ENCODE measurements at places on chromosomes 6 and 20.

DNA sequence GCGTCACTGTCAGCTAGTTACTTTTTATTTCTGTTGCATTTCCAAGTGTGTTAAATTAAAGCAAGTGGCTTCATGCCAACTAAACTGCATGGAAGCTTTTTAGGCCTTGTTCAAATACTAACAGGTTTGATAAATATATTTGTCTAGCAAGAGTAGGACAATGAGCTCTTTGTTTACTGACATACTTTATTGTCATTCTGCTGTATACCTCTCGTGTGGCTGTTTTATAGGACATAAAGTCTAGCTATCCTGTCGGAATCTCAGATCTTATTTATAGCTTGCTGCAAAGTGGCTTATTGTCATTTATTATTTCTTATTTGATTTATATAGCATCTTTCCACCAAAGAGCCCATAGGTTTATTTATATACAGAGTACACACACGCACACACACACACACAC, 711.1 kb downstream of the KIF16B start:
- DNase-seq, result no peak

DNA sequence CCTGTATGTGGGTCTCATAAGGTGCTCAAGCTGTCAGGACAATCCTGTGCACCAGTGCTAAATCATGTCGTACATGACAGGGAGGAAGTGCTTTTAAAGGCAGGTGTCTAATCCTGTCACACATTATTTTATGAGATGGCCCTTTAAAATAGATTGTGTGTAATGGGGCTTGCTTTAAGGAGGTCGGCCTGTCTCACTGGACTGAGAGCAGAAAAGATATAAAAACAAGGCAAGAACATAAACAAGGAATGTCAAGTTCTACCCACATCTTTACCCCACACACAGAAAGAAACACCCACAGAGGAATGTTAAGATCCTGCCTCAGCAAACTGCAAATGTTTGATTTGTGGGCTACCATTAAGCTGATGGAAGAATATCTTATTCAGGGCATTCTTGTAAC, 279.0 kb downstream of the FOXA2 start:
- no peak for DNase-seq

DNA sequence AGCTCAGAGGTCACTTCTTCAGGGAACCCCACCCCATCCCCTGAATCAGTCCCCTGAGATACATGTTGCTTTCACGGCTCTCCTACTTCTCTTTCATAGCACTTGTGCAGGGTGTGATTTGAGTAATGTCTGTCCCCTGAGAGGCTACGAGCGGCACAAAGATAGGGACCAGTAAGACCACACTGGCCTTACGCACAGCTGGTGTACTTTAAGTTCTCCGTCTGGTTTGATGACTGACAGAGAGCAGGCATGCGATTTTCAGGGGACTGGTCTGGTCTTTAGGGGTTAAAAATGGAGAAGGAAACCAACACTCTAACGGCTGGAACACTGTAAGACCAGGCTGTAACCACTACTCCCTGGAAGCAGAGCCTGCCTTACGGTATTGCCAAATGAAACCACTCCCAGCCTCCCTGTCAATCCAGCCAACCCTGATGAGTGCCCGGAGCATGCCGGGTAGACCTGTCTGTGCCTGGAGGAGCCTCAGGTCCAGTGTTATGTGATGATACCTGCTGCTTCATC, 47.1 kb downstream of the ELMO2 start:
- DNase-seq, result no peak

DNA sequence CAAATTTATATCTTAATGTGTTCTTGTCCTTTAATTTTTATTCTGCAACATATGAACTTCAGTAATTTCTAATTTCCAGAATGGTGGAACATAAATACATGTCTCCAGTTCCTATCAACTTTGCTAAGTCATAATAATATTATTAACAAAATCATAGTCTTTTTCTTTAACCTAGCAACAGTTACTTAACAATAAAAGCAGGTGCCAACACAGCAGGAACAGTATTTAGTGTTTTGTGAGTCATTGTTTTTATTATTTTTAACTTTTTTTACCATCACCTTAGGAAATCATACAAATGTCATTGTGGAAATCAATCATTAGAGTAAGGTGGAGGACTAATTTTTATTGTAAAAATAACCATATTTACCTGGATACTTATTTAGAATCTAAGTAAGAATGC, 133.5 kb downstream of the PLCB1 start:
- DNase-seq, result no peak

DNA sequence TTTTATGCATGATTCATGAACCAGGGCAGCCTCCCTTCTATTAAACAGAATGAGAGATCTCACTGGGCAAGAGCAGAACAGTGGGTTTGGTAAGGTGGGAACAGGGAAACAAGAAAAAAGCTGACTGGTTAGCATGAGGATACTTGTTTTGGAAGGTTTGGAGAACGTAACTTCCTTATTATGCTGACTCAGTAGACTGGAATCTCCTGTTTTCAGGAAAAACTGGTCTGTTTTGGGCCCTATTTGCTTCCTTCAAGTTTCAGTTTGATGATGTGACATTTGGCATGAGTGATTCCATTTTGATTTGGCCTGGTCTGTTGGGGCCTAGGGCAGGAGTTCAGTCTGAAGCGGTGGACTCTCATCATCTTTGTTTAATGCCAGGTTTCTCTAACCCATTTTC, 172.0 kb downstream of the MYLK4 start:
- DNase-seq, result no peak

GRCh38 chr20:18983796-18984195, 170.2 kb downstream of the SCP2D1 start:
- DNase-seq, result no peak

Data from hematopoietic multipotent progenitor cell treated with erythropoietin and hydrocortisone succinate and interleukin-3 and kit ligand, for 8 days (in vitro differentiated cells).